ENCODE measurements at places on chromosomes 7 and 10.

GRCh38 chr10:15620337-15620736 lies 99.4 kb downstream of the ITGA8 start:
- no peak for DNase-seq

DNA sequence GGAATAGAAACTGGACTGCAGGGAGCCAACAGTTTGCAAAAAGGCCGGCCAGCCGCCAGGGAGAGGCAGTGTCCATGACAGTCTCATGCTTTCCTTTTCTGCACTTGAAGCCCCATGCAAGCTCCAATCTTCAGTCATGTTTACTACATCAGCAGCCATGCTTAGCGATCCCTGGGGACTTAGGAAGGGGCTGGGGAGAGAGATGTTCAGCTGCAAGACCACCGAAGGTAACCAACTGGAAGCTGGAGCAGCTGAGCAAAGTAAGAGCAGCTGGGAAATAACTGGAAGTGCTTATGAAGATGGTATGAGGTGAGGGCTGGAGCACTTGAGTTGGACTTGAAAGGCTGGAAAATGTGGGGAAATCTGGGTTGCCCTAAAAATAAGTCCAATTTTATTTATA lies 37.0 kb downstream of the PRR15 start:
- no peak for DNase-seq

- no peak for DNase-seq
Measured at GRCh38 chr10:77160679-77161078, 476.9 kb downstream of the KCNMA1 start.

DNA sequence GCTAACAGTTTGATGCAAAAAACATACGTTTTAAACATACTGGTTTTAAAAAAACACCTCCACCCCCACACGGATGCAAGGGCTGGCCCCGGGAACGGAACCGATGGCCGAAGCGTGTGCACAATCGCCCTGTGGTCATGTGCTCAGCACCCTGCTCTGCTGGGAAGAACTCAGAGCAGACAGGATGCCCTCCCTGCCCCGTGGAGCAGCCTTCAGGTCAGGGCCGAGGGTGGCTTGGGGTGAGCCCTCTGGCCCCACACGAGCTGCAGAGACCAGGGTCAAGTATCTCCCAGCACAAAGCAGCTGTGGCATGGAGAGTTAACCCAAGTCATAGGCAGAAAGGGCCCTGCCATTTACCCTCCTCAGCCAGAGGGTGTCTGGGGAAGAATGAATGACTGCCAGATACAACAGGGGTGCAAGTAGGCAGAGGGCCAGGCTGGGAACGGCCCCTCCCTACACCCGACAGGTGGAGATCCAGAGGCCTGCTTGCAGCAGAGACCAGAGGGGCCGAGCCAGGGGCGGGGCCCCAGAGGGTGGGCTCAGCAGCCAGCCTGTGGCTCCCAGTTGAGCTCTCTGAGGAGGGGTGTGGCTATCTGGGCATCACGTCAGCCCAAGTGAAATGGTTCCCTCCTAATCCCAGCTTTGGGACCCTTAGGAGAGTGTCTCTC lies 56.8 kb downstream of the ZRANB1 start:
- no peak for DNase-seq

DNA sequence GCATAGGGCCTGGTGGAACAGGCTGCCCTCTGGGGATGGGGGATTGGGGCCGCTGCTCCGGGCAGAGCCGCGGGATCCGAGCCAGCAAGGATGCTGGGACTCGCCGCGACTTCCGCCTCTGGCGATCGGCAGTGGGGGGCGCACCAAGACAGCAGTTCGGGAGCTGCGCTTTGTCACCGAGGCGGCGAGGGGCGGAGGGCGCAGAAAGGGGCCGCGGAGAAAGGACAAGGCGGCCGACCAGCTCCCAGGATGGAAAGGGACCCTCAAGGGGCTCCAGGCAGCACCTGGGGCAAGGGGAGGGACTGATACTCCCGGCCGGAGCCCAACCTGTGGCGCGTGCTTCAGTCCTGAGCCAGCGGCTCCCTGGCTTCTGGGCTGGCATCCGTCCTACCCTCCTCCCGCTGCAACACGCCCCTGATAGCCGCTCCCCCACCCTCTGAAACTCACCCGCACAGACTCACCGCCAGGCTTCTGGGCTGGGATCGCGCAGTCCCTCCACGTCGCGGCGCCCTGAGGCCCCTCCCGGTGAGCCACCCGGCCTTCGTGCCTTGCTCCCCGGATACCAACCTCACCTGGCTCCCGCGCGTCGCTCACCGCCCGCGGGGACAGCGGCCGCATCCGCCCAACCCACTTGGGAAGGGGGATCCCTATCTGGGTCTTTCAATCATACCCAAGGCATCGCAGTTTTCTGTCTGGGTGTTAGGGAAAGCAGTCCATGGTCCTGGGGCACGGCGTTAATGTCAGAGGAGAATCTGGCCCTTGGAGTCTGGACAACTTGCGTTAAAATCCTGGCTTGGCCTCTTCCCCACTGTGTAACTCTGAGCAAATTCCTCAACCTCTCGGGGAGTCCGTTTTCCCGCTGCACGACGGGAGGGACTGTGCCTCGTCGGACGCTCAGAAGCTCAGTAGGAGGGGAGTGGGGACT lies 7.0 kb upstream of the EVX1 start:
- peak; percentile 92 for DNase-seq

- DNase-seq, result no peak
Measured at GRCh38 chr10:114095559-114096337, 52.1 kb downstream of the ADRB1 start.

DNA sequence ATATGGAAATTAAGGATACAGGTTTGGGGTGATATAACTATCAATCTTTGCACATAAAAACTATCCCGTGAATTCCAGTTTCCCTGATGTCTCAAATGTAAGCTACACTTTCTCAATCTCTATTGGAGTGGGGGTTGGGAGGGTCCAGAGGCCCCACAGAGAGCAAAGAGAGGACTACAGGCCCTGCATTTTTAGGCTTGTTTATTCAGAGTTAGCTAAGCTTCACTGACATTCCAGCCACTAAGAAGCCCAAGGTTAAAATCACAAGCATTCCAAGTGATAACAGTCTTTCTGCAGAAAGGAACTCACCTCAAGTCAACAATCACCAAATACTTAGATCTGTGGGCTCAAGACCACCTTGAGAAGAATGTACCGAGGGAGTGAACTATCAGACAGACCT lies 31.6 kb upstream of the LAMB1 start:
- peak; percentile 37 for DNase-seq

DNA sequence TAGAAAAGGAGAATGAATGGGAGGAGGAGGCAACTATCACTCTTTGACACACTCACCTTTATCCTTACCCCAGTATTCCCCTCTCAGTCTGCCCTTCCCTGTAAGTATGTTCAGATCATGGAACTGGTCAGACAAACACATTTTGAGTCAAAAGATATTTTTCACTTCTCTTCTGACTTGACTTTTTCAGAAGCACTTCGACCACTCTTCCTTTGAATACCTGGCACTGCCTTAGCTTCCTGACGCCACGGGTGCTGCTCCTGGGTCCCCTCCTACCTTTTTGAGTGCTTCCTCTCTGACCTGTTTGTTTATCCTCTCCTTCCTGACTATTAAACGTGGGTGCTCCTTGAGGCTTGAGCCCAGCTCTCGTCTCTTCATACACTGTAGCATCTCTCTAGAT lies 19.8 kb upstream of the C10orf67 start:
- DNase-seq, result no peak

DNA sequence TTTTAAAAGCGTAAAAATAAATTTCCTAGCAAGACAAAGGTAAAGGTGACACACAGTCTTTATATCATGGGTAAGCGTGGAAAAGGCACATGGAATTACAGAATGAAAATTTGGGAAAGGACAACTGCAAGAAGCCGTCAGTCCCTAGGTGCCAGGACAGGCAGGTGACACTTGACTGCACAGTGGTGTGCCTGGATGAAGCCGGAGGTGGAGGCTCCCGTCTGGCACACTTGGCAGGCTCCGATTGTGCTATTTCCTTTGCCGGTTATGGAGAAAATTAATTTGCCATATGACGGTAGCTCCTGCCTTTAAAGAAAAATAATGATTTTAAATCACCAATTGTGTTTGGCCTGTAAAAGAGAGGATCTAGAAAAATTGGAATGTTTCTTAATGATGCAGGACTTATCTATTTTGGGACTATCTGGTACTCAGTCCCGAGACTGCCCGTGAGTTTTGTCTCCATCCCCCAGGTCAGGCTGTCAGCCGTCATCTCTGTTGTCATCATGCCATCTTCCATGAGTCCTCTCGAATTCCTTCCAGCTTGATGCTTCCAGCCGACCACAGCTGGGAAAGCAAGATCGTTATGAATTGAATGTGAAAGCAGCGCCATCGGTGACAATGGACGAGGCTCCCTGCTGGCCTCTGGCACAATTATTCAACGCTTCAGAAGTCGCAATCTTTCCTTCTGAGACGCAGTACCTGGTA lies 56.2 kb upstream of the MGMT start:
- DNase-seq, result no peak

DNA sequence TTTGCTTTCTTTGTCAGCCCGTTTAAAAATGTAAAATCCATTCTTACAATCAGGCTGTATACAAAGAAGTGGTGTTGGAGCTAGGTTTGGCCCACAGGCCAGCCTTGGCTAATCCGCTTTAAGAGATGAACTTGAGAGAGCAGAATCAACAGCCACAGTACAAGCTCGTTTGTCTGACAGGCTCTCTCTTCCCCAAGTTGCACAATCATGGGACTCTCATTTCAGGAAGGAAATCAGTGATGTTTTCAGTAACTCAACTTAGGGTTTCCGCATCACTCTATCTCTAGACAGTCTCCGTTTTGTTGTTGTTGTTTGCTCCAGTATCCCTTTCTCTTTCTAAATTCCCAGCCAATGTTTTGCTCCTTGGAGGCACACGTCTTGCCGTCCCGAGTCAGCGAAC lies 582.0 kb upstream of the MKI67 start:
- no peak for DNase-seq

- peak; percentile 43 for DNase-seq
Measured at GRCh38 chr7:149714910-149715471, 58.4 kb downstream of the ZNF467 start.

DNA sequence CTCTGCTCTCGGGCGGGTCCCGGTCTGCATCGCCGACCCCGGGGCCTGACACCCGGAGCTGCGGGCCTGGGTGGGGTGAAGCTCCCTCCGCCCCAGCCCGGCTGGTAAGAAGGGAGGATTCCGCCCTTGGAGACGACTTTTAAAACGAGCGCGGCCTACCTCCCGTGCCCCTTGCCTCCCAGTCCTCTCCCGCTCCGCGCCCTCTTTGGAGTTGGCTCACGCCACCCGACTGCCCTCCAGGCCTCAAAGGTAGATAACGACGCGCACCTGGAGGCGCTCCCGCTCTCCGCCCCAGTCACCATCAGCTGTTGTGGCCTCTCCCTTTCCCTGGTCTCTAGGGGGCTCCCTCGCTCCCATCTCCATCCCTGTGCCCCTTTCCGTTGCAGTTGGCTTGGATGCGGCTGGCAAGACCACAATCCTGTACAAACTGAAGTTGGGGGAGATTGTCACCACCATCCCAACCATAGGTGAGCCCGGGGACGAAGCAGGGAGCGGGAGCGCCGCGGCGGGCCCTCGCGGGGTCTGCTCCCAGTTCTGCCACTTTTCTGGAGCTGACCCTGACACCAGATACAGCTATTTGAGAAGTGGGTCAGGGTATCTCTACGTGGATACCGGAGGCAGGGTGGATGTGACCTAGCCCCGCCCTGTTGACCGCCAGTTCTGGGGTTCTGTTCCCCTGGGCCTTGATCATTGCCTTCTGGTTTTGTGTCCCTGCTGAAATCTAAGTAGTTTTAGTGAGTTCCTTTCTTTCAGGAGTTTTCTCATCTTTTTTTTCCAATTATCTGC lies 679 bp downstream of the ARF5 start:
- peak; percentile 90 for DNase-seq

DNA sequence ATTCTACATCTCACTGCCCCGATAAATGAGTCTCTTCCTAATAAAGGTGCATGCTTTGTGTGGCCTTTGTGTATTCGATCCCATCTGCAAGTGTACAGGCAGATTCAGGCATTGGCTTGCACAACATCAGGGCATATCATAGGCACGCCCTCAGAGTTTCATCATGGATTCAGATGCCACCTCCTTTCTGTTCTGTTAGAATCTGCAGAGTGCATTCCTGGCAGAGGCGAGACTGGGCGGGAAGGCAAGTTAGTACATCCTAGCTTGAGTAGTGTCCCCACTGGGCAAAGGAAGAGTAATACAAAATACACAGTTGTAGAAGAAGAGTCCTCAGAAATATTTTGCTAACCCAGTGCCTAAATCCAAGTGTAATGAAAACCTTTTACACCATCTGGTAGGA lies 346.5 kb upstream of the GALNT17 start:
- DNase-seq, result no peak

GRCh38 chr7:304574-305409 lies 14.8 kb downstream of the FOXL3 start:
- DNase-seq, result no peak

DNA sequence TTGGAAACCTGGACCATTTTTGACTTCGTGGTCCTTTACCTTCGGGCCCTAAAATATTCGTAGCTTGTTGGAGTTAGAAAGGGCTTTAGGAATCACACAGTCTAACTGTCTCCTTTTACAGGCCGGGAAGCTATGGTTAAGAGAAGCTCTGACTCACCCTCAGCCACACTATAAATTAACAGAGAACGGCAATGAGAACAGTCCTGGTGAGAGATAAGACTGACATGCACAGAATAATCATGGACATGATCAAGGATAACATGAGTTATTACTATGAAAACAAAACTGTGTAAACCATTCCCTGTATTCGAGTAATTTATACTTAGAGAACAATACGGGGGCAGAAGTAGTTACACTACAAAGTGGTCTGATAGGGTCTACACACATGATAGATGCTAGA lies 162.5 kb upstream of the MALRD1 start:
- DNase-seq, result no peak

DNA sequence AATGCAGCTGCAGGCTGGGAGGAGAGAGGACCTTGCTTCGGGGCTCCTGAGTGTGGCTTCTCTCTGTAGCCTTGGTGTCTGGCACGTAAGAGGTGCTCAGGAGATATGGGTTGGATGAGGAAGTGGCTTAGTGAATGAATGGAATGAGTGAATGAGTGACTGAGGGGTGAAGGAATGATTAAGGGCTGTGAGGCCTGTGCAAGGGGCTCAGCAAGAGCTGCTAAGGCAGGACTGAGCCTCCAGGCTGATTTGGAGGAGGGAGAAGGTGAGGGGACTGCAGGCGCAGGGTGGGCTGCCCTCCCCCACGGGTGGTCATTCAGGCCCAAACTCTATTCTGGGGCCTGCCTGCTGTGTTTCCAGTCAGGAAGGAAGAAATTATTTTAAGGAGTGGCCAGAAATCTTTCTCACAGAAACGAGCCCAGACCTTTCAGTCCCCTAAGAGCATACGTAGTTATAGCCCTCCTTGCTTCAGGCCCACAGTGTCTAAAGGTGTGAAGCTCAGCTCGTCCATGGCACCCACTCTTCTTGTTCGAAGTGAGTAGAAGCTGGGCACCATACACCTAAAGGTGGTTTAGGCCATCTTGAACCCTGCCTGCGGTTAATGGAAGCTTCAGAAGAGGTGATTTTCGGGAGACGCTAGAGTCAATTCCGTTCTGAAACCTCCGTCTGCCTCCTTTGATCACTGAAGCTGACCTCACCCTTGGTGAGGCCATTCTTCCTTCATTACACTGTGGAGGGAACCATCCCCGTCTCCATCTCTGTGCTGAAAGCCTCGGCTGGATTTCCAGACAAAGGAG lies 49.5 kb upstream of the SAMD8 start:
- DNase-seq, result no peak

- DNase-seq, result no peak
Measured at GRCh38 chr7:126957443-126957842, 295.3 kb downstream of the GRM8 start.

- DNase-seq, result no peak
Measured at GRCh38 chr10:129402459-129402858, 64.6 kb upstream of the MGMT start.

- DNase-seq, result no peak
Measured at GRCh38 chr10:102280397-102281101, 35.2 kb downstream of the GBF1 start.
